ENCODE measurements at places on chromosomes 6 and 20.
A peak's percentile ranks its signal among the peaks of the same experiment; 100 is the strongest.

DNA sequence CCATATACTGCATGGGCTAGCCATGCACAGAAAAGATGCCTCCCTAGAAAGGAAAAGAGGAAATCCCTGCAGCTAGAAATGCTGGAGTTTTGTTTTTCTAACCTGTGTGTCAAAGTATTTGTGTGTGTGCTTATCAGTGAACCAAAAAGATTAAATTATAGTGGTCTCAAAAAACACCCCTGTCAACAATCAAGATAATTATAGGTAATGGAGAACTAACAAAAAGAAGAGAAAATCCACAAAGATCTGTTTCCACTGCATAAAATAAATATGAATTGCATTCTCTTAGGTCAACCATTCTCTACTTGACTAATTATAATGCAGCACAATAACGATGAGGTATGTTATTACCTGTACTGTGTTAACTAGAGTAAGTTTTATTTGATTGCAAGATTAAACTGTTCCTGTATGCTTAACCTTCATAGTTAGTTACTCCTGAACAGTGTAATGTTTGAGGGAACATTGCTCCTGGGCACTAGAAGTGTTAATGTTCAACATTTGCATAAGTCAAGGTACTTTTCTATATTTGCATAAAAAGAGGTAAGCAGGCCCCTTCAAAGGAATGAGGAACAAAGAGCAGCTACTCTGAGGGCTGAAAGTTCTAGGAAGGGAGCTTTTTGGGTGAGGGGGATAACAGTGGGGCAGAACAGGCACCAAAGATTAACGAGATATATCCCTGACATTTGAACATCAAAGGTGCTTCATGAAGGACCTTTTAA is 212.1 kb downstream of the BTBD9 start:
- DNase-seq, result no peak

GRCh38 chr6:111700135-111700690 is 94.5 kb upstream of the TRAF3IP2 start:
- DNase-seq, result no peak

DNA sequence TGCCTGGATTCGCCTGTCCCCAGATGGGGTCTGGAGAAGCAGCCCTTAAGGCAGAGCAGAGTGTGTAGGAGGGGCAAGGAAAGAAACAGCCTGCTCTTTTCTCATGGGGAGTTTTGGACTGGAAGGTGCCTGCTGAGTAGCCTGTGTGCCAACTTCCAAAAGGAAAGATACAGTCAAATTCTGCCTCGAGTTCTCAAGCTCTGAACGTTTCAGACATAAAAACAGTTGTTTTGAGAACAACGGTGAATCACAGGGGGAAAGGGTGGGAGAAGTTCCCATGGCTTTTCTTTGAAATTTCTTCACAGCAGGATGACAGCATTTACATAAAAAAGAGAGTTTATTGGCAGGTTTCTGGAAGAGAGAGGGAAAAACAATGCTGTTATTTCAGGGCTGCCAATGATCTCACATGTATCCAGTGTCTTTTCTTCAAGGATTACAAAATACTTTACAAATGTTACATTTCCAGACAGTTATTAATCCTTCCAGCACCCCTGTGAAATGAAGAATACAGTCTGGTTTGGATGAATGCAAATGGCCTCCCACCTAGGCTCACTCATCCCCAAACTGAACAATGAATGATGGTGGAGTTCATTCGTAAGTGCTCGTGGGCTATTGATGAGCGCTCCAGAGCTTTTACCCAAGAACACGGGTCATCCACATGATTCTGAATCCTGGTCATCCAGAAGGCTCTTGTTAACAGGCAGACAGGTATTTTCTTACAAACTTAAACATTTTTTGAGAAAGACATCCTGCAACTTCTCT is 33.8 kb upstream of the ECI2 start:
- peak; percentile 8 for DNase-seq

DNA sequence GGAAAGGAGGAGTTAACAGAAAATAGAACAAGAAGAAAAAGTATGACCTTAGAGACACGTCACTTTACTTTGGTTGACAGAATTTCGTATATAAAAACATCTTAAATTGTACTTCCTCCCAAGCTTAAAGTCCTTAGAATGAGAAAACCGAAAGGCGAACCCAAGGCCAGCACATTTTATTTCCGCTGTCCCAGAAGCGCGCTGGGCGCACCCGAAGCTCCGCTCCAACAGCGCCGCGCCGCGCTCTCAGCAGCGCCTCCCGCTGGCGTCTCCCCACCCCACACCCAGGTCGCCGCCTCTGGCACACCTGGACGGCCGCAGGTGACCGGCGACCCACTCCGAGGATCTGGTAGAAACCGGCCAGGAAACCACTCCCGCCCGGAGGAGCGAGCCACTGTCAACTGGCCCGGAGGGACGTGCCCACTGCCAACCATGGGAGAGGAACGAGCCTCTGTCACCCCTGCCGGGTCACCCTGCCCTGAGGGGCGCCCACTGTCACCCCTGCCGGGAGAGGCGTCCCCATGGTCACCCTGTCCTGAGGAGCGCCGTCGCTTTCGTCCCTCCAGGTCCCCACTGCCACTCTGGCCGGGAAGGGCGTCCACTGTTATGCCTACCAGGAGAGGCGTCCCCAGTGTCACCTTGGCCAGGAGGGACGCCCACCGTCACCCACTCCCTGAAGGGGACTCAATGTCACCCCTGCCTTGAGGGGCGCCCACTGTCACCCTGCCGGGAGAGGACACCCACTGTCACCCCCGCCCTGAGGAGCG is 824 bp downstream of the MPC1 start:
- peak; percentile 72 for DNase-seq

DNA sequence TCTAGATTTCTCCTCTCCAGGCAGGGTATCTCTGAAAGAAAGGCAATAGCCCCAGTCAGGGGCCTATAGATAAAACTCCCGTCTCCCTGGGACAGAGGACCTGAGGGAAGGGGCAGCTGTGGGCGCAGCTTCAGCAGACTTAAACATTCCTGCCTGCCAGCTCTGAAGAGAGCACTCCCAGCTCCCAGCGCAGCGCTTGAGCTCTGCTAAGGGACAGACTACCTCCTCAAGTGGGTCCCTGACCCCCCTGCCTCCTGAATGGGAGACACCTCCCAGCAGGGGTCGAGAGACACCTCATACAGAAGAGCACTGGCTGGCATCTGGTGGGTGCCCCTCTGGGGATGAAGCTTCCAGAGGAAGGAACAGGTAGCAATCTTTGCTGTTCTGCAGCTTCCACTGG is 556.9 kb downstream of the EPM2A start:
- DNase-seq, result no peak

DNA sequence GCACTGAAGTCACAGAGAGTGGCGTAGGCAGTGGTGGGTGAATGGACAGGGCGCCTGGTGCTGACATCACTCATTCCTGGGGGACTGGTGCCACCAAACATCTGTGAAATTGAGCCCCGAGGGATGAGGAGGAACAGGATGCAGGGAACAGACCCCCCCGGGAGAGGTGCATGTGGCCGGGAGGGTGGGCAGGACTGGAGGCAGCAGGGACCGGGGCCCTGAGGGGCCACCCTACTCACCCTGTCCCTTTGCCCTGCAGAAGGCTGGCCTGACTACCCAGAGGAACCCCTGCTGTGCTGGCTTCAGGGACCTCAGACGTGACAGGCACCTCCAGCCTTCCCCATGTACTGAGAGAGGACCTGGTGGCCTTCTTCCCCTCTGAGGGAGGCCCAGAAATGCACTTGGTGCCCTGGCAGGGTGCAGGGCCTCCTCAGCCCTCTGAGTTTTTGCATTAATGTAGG is 25.1 kb downstream of the SYNDIG1 start:
- DNase-seq, result no peak

GRCh38 chr20:50750145-50750671 is 18.8 kb downstream of the PARD6B start:
- DNase-seq, result no peak

DNA sequence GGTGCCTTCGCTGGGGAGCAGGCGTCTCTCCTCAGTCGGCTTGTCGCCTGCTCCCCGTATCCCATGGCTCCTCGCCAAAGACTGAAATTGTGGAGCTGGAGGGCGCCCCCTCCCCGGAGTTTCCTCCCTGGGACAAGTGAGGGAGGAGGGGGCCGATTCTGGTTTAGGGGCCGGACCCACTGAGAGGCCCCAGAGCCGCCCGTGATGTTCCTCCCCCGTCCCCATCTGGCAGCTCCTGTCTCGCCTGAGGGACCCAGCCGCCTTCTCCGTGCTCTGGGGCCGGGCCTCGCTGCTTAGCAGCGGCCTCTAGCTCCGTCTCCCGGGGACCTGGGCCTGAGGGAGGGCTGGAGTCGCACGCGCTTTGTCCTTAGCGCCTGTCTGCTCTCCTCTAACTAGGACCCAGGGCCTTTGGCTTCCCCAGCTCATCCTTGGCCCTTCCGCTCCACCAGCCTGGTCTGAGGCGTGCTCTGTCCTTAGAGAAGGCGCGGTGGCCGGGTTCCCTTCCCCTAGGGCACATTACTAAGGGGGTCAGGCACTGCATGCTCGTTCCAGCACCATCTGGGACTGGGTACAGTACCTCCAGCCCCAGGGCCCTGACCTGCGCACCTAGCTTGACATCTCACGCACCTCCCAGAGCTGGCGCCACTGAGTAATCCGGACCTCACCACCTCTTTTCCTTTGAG is 29.7 kb downstream of the SLC12A5 start:
- no peak for DNase-seq

GRCh38 chr6:158923805-158924498 is 76.0 kb downstream of the RSPH3 start:
- peak; percentile 55 for DNase-seq

- DNase-seq, result no peak
Measured at GRCh38 chr6:2502096-2502997, 248.4 kb downstream of the MYLK4 start.

- DNase-seq, result peak; percentile 88
Measured at GRCh38 chr6:4358414-4359107, 223.2 kb upstream of the ECI2 start.

GRCh38 chr6:96907498-96907897 is 9.8 kb upstream of the NDUFAF4 start:
- DNase-seq, result no peak

DNA sequence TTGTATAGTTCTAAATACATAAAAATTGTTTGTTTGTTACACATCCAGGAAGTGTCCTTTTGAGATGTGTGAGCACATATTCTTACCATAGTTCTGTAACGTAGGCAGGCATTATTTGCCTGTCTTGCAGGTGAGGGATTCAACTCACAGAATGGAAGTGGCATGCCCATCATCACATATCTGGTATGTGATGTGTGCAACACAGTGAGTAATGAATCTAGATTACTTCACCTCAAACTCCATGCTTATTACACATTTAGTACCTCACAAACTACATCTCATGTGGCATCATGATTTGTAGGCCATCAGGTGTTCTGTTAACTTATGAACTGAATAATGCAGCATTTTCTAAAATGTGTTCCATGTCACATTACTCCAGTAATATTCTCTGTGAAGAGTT is 181.6 kb downstream of the PLCB4 start:
- DNase-seq, result no peak

GRCh38 chr6:44245391-44245911 is 1.4 kb upstream of the HSP90AB1 start:
- no peak for DNase-seq

- no peak for DNase-seq
Measured at GRCh38 chr6:39992861-39993622, 58.8 kb upstream of the MOCS1 start.

GRCh38 chr20:57785720-57786119 is 75.9 kb upstream of the PMEPA1 start:
- DNase-seq, result no peak

- no peak for DNase-seq
Measured at GRCh38 chr20:21808863-21809664, 103.6 kb downstream of the PAX1 start.

GRCh38 chr6:45730232-45730631 is 285.4 kb downstream of the CLIC5 start:
- DNase-seq, result no peak

GRCh38 chr6:166087246-166087645 is 80.4 kb downstream of the TBXT start:
- DNase-seq, result no peak

GRCh38 chr6:89500611-89501010 is 67.7 kb downstream of the ANKRD6 start:
- no peak for DNase-seq

DNA sequence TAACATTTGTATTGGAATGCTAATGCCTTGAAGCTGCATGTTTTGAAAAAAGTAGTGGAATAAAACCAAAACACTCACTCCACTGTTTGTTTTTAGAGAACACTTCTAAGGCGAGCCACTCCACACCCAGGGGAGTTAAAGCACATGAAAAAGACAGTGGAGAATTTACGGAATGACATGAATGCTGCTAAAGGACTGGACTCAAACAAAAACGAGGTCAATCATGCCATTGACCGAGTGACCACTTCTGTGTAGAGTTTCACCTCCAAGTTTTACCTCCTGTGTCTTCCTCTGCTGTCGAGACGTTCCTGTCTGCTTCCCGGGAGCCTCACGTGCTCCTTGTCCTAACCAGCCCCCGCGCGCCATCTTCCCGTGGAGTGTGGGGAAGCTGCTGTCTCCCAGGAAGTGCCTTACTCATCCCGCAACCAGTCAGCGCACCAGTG is 127.8 kb downstream of the LRRC1 start:
- no peak for DNase-seq

DNA sequence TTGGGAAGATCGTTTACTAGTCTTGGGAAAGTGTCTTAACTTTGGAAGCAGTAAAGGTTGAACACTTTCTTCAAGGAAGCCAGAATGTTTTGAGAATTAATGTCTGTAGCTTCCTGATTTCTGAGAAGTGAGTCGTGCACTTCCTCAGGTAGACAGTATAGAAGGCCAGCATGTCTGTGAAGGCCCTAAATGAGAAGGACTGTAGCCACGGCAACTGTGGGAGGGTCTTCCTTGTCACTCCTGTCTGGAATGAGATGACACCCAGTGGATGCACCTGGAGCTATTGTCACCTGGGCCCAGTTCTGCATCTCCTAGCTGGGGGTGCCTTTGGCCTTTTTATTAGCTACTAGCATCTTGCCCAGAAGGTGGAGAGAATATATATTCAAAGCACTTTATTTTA is 8.8 kb downstream of the STX16 start:
- no peak for DNase-seq

GRCh38 chr6:33875696-33876095 is 71.9 kb upstream of the MLN start:
- no peak for DNase-seq

GRCh38 chr20:44309763-44310663 is 989 bp downstream of the FITM2 start:
- no peak for DNase-seq

DNA sequence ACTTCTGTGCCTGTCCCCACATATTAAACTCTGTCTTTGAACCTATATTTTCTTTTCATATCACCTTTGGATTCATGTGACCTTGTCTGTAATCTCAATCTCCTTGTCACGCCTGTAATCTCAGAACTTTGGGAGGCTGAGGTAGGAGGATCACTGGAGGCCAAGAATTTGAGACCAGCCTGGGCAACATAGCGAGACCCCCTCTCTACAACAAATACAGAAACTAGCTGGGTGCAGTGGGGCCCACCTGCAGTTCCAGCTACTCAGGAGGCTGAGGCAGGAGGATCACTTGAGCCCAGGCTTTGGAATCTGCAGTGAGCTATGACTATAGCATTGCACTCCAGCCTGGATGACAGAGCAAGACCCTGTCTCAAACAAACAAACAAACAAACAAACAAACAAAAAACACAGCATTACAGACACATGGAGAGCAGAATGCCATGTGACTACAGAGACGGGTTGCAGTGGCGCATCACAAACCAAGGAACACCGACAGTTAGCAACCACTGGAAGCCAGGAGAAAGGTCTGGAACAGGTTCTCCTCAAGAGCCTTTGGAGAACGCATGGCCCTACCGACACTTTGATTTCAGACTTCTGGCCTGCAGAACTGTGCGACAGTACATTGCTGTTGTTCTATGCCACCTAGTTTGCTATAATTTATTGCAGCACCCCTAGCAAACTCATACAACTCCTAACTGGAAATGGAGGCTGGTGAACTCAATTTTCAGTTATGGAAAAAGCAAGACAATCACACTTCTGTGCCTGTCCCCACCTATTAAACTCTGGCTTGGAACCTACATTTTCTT is 14.6 kb upstream of the TIAM2 start:
- DNase-seq, result no peak
